A549 treated with DMSO at 1 μM for 4 hours (cell line): ENCODE measurements at places on chromosomes 5 and 9. TPM values are rescaled to one million over a fixed set of nuclear protein-coding genes. Genes with fewer than 3 reads are reported as not detected.

NUP155 gene
- total RNA-seq = 18.0 to 23.4 TPM (median 21.6 TPM) in 5 replicates

SPARC gene
- 17.7 to 32.0 TPM (median 24.6 TPM) in 5 replicates for total RNA-seq

CSF1R gene
- 0.05 to 0.37 TPM (median 0.09 TPM) in 5 replicates for total RNA-seq

SAXO1 gene
- total RNA-seq = not detected in 5 replicates

CLK4 gene
- 9.0 to 11.1 TPM (median 10.6 TPM) in 5 replicates for total RNA-seq

RMRP gene
- 7.7 to 45.5 TPM (median 11.2 TPM) in 4 of 5 replicates, not detected in the other for total RNA-seq

ARHGEF28 gene
- 13.7 to 17.8 TPM (median 15.1 TPM) in 5 replicates for total RNA-seq

TMEM174 gene
- not detected in 5 replicates for total RNA-seq

NKD2 gene
- 8.7 to 13.3 TPM (median 10.7 TPM) in 5 replicates for total RNA-seq

MCC gene
- 0.18 to 0.45 TPM (median 0.37 TPM) in 5 replicates for total RNA-seq

TAF11L5 gene
- total RNA-seq = not detected in 5 replicates

GABRA6 gene
- not detected in 5 replicates for total RNA-seq

TRIP13 gene
- 54.3 to 72.1 TPM (median 66.0 TPM) in 5 replicates for total RNA-seq

DMRT3 gene
- 0.04 TPM in 1 of 5 replicates, not detected in the others for total RNA-seq

TAF11L10 gene
- not detected in 5 replicates for total RNA-seq

KIF27 gene
- 1.1 to 1.8 TPM (median 1.4 TPM) in 5 replicates for total RNA-seq

LECT2 gene
- not detected in 5 replicates for total RNA-seq

CRB2 gene
- total RNA-seq = 0.04 to 0.12 TPM (median 0.07 TPM) in 5 replicates

IQGAP2 gene
- total RNA-seq = 1.0 to 1.4 TPM (median 1.3 TPM) in 5 replicates

PCA3 gene
- not detected in 5 replicates for total RNA-seq

CAMK4 gene
- 0.01 to 0.05 TPM in 2 of 5 replicates, not detected in the others for total RNA-seq

STPG3 gene
- not detected in 5 replicates for total RNA-seq

CDH9 gene
- not detected in 5 replicates for total RNA-seq

ADGRD2 gene
- total RNA-seq = not detected in 5 replicates

GPR151 gene
- not detected in 5 replicates for total RNA-seq

LTC4S gene
- 0.26 to 0.34 TPM in 2 of 5 replicates, not detected in the others for total RNA-seq

SLC1A1 gene
- total RNA-seq = 1.2 to 1.9 TPM (median 1.8 TPM) in 5 replicates

PTGDS gene
- 0.28 to 0.37 TPM (median 0.33 TPM) in 3 of 5 replicates, not detected in the others for total RNA-seq

AJM1 gene
- total RNA-seq = 3.2 to 4.8 TPM (median 3.8 TPM) in 5 replicates

GARIN3 gene
- total RNA-seq = not detected in 5 replicates

KCNV2 gene
- not detected in 5 replicates for total RNA-seq
